Calu3 (cell line): ENCODE measurements at places on chromosomes 3 and 15.

GRCh38 chr3:25023876-25024275 is 404.2 kb upstream of the RARB start:
- DNase-seq = no peak

- DNase-seq = no peak
Observed at GRCh38 chr3:51921081-51921578, 18.0 kb upstream of the IQCF1 start.

DNA sequence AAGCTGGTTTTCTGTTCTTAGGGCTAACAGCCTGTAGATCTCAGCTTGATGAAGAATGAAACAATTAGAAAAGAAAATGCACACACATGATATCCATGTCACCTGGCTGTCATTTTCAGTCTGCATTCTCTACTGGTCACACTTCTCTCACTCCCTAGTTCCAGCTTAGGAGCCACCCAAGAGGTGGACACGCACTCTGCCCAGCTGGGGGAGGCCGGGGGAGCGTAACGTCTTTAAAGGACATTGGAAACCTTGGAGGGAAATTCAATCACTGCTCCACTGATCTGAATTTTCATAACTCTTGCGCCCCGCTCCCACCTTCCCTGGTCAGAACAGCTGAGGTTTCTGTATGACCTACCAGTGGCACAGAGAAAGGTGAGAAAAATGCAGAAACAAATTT is 79.7 kb downstream of the RAB11A start:
- no peak for DNase-seq

DNA sequence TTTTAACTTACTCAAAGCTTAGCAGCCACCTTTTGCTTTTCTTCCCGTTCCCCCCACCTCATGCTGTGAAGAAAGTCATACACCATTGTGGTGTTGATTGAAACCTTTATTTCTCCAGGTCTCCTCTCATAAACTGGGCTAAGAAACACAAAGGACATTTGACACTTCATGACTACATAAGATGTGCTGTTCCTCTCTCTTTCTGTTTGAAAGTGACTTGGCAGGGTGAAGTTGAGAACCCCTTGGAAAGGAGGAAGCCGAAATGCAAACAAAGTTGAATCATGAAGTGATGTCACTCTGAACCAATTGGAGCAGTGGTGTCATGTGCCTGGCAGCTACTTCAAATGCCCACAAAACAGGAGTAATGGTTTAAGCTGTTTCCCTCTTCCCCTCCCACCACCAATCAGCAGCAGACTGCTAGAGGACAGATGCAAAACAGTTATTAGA is 174.7 kb downstream of the IGF1R start:
- peak; percentile 29 for DNase-seq

GRCh38 chr15:56732886-56733135 is 498 bp downstream of the ZNF280D start:
- DNase-seq = no peak

- DNase-seq = no peak
Observed at GRCh38 chr3:82329300-82329699, 567.9 kb upstream of the GBE1 start.

GRCh38 chr3:115947325-115947724 is 324.0 kb downstream of the GAP43 start:
- DNase-seq = no peak

DNA sequence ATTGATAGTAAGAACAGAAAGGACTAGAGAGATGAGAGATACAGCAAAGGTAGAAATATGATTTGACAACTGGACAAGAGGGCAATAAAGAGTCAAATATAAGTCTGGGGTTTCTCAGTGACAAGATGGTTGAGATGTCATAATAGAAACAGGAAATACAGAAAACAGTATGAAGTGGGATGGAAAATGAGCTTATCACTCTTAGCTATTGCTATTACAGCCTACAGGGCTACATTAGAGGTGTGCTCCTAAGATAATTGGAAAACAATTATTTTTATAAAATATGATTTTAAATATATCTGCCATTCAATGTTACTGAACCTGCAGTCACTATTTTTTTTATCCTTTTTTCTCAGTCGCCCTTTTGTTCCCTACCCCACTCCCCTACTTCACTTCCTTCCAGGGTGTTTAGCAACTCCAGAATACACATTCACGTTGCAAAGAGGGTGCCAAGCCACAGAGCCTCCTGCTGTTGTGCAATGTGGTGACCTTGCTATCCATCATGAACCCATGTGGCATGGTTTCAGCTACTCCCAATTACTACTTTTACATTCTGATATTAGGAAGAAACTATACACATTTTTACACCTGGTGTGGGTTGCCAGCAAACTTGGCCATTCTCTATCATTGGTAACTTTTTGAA is 6.0 kb downstream of the NRG4 start:
- no peak for DNase-seq

GRCh38 chr3:90015688-90016356 is 908.4 kb downstream of the EPHA3 start:
- peak; percentile 2 for DNase-seq

GRCh38 chr15:63490345-63491034 is 13.9 kb upstream of the USP3 start:
- no peak for DNase-seq

- no peak for DNase-seq
Observed at GRCh38 chr15:82020625-82021394, 25.0 kb downstream of the MEX3B start.
